ENCODE measurements at places on chromosomes 13 and 19. TPM values are rescaled to one million over a fixed set of nuclear protein-coding genes. Genes with fewer than 3 reads are reported as not detected.

KLK14 gene
- 0.61 TPM for total RNA-seq

NANOS3 gene
- 2.7 TPM for total RNA-seq

SLC7A9 gene
- total RNA-seq, result 0.22 TPM

GFY gene
- not detected for total RNA-seq

KLK12 gene
- total RNA-seq, result not detected

GRCh38 chr13:31638577-31638976 lies 100.7 kb upstream of the RXFP2 start:
- no peak for DNase-seq

- peak; percentile 27 for DNase-seq
Measured at GRCh38 chr19:5903056-5903623, 450 bp downstream of the NDUFA11 start.

DNA sequence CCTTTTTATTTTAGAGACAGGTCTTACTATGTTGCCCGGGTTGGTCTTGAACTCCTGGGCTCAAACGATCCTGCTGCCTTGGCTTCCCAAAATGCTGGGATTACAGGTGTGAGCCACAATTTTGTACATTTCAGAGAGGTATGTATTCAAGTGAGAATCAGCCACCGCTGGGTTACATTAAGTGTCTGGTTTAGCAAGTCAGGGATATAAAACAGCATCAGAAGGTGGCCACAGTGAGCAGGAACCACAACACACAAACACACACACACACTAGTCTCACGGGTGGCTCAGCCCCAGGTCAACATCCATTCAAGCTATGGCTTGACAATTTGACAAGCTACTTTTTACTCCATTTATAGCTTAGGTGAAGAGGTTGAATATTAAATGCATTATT lies 20.2 kb downstream of the KLK5 start:
- no peak for DNase-seq

DNA sequence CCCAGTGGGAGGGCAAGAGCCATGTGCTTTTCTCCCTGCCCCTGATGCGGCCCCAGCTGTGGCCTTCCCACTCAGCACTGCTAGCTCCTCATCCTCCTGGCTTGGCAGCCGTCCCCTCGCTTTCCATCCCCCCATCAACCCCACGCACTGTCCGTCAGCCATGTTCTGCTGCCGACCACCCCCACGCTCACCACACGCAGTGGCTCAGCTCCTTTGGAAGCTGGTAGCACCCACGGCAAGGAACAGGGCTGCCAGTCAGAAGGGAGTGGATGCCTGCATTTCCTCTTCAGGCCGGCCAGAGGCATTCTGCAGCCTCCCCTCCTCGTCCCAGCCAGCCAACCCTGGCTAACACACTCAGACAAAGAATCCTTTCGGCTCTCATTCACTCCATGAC lies 6.3 kb downstream of the CALM3 start:
- no peak for DNase-seq
